ENCODE measurements at places on chromosomes 3 and 15.

DNA sequence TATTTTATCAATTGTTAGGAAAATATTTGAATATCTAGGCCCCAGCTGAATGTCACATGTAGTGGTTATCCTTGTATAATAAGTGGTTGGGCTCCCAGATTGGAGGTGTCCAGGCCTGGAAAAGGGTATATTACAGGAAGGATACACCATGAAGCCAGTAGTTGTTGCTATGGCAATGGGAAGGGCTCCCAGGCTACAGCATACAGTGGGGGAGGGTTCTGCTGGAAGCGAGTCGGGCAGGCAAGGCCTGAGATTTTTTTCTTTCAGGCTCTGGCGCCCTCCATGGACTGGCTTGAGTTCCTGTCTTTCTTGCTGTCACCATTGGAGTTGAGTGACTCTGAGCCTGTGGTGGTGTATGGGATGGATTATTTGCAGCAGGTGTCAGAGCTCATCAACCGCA is 8.9 kb downstream of the ECE2 start:
- H3K27ac ChIP-seq, result no peak overlapping the region
- DNase-seq, result peak; percentile 46
- no peaks in the 10 kb centered on the region for H3K4me1 ChIP-seq
- H3K36me3 ChIP-seq, result no peaks in the 10 kb centered on the region
- H3K27me3 ChIP-seq, result peaks cover 15% of the 10 kb centered on the region

DNA sequence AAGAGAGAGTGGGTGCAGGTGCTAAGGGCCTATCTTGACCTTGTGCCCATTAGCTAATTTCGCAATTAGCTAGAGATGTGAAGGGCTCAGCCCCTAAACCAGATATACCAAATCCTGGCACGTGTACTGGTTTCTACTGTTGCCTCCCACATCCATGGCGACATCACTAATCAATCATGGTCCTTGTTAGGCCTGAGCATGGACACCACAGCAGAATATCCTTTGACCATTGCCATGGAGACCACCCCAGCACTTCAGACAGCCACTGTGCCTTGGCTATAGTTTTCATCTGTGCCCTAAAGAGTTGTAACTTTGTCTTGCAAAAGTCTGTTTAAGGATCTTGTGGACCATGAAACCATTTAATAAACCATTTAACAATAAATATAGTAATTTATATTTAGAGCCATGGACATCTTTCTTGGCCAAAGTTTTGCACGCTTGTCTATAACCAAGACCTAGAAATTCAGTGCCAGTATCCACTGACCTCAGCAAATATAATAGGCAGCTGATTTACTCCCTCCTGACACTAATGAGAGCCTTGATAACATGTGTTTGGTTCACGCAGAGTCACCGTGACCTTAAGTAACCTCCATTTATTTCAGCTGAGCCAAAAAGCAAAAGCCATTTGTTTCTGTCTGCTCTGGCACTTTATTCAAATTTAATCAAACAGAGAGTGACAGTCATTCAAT is 43.4 kb downstream of the COLQ start:
- no peaks in the 10 kb centered on the region for H3K27me3 ChIP-seq
- no peak overlapping the region for H3K27ac ChIP-seq
- H3K36me3 ChIP-seq, result no peaks in the 10 kb centered on the region
- H3K4me1 ChIP-seq, result no peaks in the 10 kb centered on the region
- H3K4me3 ChIP-seq, result no peak overlapping the region
- DNase-seq, result no peak

- DNase-seq, result no peak
- peaks cover 31% of the 10 kb centered on the region for H3K36me3 ChIP-seq
- no peaks in the 10 kb centered on the region for H3K27me3 ChIP-seq
- peaks cover 3% of the 10 kb centered on the region for H3K4me1 ChIP-seq
- no peak overlapping the region for H3K4me3 ChIP-seq
These were observed 47.1 kb upstream of the CTDSPL start for GRCh38 chr3:37814547-37814946.

- no peaks in the 10 kb centered on the region for H3K4me1 ChIP-seq
- peaks cover 30% of the 10 kb centered on the region for H3K27me3 ChIP-seq
- no peaks in the 10 kb centered on the region for H3K36me3 ChIP-seq
- no peak for DNase-seq
These were observed 8.4 kb upstream of the RPS17 start for GRCh38 chr15:82548700-82549099.

- no peak for DNase-seq
- H3K27me3 ChIP-seq, result no peaks in the 10 kb centered on the region
- H3K36me3 ChIP-seq, result no peaks in the 10 kb centered on the region
- no peak overlapping the region for H3K27ac ChIP-seq
These were observed 671.7 kb downstream of the MECOM start for GRCh38 chr3:168991803-168992202.

GRCh38 chr3:62226601-62227339 is 146.6 kb downstream of the FEZF2 start:
- H3K36me3 ChIP-seq, result peaks cover 2% of the 10 kb centered on the region
- H3K4me1 ChIP-seq, result no peaks in the 10 kb centered on the region
- H3K27me3 ChIP-seq, result no peaks in the 10 kb centered on the region
- no peak for DNase-seq

DNA sequence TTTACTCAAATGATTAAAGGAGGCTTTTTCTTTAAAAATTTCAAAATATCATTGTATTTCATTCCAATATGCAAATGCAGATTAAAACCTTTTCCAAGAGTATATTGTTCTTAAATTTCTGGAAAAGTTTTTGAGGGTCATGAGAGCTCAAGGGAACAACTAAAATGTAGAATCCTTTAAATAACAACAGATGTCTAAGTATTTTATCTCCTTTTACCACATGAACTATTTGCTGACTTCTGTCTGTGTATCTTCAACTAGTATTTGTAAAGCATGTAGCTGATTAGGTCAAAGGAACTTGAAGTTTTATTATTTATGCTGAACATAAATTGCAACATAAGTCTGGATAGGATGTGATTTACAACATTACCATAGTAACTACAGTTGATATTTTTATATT is 402.6 kb downstream of the CNTN6 start:
- no peak overlapping the region for H3K4me3 ChIP-seq
- no peaks in the 10 kb centered on the region for H3K4me1 ChIP-seq
- no peaks in the 10 kb centered on the region for H3K36me3 ChIP-seq
- no peaks in the 10 kb centered on the region for H3K27me3 ChIP-seq

GRCh38 chr3:148513096-148513543 is 184.6 kb upstream of the AGTR1 start:
- DNase-seq, result no peak
- H3K36me3 ChIP-seq, result no peaks in the 10 kb centered on the region
- no peaks in the 10 kb centered on the region for H3K27me3 ChIP-seq

DNA sequence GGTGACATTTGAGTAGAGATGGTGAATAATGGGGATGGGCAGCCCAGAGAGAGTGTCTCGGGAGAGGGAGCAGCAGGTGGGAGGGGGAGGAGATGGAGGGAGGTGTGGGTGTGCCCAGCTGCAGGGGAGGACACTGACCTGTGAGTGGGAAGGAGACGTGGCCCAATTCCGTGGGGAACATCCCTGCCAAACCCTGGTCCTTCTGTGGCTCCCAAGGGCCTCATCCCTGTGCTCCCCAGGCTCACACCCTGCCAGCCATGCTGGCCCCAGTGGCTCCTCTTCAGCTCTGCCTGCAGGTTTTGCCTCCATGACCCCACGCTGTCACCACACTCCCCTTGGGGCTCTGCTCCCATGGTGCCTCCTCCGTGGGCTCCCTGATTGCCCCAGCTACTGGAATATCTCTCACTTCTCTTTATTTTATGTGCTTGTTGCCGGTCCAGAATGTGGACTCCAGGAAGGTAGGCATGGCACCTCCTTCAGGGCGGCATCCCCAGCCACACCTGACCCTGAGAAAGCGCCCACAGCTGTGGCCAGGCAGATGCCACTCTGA is 7.0 kb downstream of the CFAP100 start:
- no peak overlapping the region for H3K4me3 ChIP-seq
- H3K27ac ChIP-seq, result no peak overlapping the region
- no peak for DNase-seq
- H3K4me1 ChIP-seq, result no peaks in the 10 kb centered on the region
- no peaks in the 10 kb centered on the region for H3K36me3 ChIP-seq
- H3K27me3 ChIP-seq, result peaks cover 3% of the 10 kb centered on the region

DNA sequence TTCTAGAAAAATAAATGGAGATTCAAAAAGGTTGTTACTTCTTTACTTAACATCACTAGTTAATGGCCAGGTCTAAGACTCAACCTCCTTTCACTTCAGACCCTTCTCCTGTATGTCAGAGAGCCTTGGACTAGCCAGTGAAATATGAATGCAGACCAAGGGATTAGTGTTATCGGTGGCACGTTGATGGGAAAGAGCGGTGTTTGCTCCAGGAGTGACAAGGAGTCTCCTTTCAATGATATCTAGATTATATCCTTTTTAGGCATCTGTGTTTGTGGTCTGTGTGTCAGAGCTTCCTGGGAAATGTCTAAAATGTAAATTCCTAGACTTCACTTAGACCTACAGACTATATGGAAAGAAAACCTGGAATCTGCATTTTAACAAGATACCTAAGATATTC is 658.0 kb upstream of the KCNMB2 start:
- DNase-seq, result no peak
- no peaks in the 10 kb centered on the region for H3K4me1 ChIP-seq
- no peak overlapping the region for H3K4me3 ChIP-seq
- H3K36me3 ChIP-seq, result no peaks in the 10 kb centered on the region
